CD8-positive, alpha-beta memory T cell (primary cell): ENCODE measurements at places on chromosomes 7 and 10.

DNA sequence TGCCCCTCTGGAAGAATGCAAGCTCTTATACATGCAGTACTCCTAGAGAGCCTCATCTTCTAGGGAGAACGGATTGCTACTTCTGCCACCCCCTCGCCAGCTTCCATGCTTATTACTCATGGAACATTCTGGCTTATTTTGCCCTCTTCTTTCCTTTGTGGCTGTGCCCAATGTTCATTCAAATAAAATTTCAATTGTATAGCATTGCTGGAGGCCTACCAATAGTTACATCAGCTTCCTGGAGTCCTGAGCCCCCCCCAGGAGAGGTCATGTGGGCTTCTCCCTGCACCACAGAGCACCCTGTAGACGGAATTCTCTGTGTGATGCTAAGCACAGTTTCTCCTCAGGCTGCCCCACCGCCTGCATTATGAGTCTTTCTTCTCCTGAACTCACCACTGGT is 1094.0 kb downstream of the KCNMA1 start:
- DNase-seq, result no peak

- DNase-seq, result no peak
Measured at GRCh38 chr10:22429146-22429545, 83.8 kb downstream of the SPAG6 start.

GRCh38 chr10:45059632-45060031 is 58.9 kb downstream of the ZNF22 start:
- no peak for DNase-seq

- no peak for DNase-seq
Measured at GRCh38 chr7:121961089-121961867, 88.3 kb downstream of the PTPRZ1 start.

- no peak for DNase-seq
Measured at GRCh38 chr7:102122026-102122425, 164.6 kb upstream of the SH2B2 start.

- DNase-seq, result no peak
Measured at GRCh38 chr10:105718207-105718995, 1077.3 kb downstream of the SORCS3 start.

- DNase-seq, result no peak
Measured at GRCh38 chr7:99699946-99700345, 20.1 kb upstream of the CYP3A5 start.

GRCh38 chr7:85074-85882 is 107.1 kb upstream of the FAM20C start:
- DNase-seq, result no peak

DNA sequence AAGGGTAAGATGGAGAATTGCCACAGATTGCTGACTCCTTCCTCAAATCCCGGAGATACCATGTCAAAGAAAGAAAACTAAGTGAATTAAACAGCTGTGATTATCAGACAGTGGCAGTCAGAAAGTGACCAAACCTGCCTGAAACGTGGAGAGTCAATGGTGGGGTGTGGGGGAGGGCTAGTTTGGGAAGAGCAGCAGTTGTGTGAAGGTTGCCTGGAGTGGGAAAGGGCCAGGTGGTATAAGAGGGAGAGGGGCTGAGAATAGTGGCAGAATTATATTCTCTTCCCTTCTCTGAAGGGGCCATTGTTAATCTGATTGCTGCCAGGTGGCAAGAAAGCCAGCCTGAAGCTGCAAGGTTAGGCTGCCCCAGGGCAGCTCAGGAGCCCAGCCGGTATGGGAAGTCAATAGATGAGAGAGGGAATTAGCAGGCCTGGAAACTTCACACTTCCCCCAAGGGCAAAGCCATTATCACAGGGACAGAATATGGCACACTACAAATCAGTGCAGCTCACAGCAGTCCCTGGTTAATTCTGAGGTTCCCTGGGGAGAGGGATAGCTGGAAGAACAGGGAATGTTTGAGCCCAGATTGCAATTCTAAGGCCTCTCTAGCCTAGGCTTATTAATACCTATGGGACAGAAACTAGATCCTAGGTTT is 83.9 kb upstream of the ITGB1 start:
- DNase-seq, result no peak

GRCh38 chr7:105298439-105298894 is 90.3 kb downstream of the SRPK2 start:
- no peak for DNase-seq

DNA sequence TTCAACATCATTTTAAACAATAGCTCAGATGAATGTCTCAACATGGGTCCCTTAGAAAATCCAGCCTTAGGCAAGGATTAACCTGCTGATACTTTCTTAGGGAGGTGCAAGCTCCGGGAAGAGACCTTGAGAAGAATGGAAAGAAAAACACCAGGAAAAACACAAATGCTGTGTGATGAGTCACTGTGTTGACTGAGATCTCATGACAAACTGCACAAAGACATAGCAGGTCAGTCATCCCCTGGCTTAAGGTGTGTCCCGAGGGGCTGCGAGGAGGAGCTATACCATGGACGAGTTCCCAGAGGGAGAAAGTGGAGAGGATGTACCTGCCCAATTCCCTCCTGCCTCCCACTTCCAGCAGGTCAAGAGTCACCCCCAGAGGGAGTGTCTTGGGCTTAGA is 98.0 kb downstream of the TEX36 start:
- no peak for DNase-seq

DNA sequence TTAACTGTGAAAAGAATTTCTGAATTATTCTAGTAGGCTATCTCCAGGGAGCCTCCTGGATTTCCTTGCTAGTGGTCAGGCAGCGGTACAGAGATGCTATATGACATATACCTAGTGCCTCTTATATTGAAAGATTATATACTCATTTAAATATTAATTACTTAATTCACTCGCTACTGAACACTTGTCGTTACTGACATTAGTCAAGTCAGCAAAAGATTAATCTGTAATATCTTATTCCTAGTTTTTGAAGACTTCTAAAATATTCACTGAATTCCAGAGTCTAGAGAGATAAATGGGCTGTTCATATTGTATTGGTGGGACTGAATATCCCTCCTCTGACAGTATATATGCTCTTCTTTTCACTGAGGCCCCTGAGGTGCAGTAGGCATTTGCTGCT is 2.9 kb downstream of the SEMA3E start:
- no peak for DNase-seq

- DNase-seq, result no peak
Measured at GRCh38 chr10:97060441-97061084, 125.2 kb downstream of the SLIT1 start.

DNA sequence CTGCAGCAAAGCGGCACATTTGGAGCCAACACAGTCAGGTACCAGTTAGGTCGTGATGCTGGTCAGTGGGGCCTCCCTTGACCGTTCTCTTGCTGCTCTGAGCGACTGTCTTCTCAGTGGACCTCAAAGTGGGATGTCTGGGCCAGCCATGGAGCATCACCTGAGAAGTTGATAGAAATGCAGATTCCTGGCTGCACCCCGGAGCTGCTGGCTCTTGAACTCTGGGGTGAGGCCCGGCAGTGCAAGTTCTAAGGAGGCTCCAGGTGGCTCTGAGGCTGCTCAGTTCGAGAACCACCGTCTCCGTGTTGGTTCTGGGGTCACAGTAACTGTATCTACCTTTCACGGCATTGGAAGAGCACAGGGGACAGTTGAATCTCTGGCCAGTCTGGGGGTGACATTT is 147.5 kb downstream of the WDR37 start:
- DNase-seq, result no peak

- DNase-seq, result no peak
Measured at GRCh38 chr10:78865931-78866717, 202.6 kb upstream of the ZMIZ1 start.

DNA sequence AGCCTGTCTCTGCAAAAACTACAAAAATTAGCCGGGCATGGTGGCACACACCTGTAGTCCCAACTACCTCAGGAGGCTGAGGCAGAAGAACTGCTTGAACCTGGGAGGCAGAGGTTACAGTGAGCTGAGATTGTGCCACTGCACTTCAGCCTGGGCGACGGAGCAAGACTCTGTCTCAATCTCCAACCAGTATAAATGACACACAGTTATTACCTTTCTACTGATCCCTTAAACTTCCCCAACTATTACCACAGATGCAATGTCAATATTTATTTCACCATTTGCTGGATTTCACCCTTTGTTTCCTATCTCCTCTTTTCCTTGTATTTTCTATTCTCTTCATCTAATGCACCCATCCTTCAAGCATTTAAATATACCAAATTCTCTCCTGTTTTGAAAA is 431.8 kb downstream of the GRM8 start:
- no peak for DNase-seq

DNA sequence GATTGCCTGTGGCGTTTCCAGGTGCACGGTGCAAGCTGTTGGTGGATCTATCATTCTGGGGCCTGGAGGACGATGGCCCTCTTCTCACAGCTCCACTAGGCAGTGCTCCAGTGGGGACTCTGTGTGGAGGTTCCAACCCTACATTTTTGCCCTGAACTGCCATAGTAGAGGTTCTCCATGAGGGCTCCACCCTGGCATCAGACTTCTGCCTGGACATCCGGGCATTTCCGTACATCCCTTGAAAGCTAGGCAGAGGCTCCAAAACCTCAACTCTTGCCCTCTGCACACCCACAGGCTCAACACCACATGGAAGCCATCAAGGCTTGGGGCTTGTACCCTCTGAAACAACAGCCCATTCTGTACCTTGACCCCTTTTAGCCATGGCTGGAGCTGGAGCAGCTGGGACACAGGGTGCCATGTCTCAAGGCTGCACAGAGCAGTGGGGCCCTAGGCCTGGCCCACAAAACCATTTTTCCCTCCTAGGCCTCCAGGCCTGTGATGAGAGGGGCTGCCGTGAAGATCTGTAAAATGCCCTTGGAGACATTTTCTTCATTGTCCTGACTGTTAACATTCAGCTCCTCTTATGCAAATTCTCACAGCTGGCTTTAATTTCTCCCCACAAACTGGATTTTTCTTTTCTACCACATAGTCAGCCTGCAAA is 10.0 kb upstream of the FGL2 start:
- DNase-seq, result no peak

DNA sequence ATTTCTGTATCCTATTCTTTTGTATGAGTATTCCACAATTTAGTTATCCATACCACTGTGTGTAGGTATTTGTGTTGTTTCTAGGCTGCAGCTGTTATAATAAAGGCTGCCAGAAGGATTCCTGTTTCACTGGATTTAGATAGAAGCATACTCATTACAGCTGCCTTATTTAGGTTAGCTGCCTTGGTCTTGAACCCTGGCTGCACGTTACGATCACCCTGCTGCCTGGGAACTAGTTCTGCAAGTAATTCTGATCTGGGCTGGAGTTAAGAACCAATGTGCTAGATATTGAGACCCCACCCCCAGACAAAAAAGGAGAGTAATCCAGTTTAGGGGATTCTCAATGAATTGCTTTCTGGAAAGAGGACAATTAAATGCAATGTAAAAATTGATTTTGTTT is 43.1 kb downstream of the CCDC71L start:
- DNase-seq, result no peak

DNA sequence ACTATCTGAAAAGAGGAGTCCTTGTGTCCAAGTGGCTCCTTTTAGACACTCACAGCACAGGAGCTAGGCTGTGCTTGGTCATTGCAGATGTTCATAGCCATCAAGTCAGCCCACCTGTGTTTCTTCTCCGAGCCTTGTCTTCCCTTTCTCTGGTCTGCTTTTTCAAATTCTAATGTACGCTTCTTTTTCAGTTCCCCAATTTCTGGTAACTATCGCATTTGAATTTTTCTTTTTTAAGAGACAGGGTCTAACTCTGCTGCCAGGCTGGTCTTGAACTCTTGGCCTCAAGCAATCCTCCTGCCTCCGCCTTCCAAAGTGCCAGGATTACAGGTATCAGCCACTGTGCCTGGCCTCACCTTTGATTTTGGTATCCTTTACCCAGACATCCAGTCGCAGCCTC is 18.9 kb downstream of the APBB1IP start:
- DNase-seq, result no peak

GRCh38 chr7:90579181-90579688 is 16.9 kb upstream of the CDK14 start:
- DNase-seq, result no peak

DNA sequence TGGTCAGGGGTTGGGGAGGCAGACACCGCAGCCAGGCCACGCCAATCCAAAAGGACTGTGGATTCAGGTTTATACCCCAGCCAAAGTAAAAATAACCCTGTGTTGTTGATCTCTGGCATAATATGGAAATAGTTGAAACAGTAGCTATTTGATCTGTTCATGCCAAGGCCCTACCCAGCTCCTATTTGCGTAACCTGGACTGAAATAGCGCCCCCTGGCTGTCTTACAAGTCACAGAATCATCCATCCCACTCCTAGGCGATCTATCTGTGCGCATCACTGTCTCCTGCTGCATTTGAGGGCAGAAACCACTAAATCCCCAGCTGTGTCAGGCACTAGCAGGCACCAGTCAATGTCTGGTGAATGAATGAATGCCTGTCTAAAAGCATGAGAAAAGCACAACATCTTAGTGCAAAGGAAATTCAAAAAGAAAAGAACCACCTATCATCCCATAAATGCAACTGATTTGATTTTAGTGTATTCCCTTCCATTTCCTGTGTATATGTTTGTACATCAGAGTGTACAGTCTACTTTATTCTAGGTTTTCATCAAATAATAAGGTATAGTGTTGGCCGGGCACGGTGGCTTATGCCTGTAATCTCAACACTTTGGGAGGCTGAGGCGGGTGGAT is 160.0 kb downstream of the SLIT1 start:
- DNase-seq, result peak; percentile 61

DNA sequence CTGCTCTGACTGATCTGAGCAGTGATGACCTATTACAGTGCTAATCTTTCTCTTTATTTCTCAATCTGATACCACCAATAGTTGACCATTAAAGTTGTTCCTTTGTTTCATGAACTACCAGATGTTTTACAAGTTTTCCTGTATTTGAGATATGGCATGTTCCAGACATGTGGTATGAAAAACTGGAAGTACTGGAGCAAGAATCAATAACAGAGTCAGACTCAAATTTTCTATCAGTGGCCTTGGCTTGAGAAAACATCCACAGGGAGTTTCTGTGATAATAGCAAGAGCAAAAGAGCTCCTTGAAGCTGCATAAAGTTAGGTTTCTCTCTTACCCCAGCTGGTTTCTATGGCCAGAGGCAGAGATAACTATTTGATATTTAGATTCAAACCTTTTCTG is 469.0 kb upstream of the STEAP1 start:
- DNase-seq, result no peak

DNA sequence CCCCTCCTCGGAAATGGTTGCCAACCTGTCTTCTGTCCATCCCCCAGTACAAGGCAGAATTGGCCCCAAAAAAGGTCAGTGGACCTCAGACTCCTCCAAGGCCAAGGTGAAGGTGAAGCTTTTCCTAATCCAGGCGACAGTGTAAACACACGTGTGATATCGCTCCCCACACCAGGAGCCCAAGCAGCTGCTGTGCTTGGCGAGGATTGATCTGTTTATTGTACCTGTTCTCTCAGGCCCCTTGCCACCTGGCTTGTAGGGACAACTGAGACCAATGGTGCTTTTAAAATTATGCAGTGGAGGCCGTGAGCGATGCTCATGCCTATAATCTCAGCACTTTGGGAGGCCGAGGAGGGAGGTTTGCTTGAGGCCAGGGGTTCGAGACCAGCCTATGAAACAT is 66.1 kb upstream of the GTF2IRD1 start:
- no peak for DNase-seq

- DNase-seq, result no peak
Measured at GRCh38 chr7:3892157-3892556, 591.1 kb downstream of the SDK1 start.
